ENCODE measurements at places on chromosomes 4 and X.

DNA sequence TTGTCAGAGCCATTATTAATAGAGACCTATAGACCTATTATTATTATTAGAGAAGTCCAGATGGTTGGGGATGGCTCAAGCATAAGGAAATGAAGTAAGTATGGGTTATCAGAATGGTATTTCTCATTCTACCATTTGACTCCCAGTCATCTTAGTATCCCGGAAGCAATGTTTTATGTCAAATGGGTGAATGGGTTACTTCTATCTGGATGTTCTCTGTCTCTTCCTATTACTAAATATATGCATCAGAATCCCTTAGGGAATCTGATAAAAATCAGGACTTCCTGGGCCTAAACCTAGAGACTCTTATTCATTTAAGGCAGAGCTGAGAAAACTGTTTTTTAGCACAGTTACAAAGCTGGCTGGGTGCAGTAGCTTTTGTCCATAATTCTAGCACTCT is 149.9 kb downstream of the SLC10A7 start:
- no peaks in the 10 kb centered on the region for H3K36me3 ChIP-seq
- no peak for DNase-seq
- no peaks in the 10 kb centered on the region for H3K27me3 ChIP-seq
- no peak overlapping the region for H3K4me3 ChIP-seq
- no peak overlapping the region for H3K27ac ChIP-seq

DNA sequence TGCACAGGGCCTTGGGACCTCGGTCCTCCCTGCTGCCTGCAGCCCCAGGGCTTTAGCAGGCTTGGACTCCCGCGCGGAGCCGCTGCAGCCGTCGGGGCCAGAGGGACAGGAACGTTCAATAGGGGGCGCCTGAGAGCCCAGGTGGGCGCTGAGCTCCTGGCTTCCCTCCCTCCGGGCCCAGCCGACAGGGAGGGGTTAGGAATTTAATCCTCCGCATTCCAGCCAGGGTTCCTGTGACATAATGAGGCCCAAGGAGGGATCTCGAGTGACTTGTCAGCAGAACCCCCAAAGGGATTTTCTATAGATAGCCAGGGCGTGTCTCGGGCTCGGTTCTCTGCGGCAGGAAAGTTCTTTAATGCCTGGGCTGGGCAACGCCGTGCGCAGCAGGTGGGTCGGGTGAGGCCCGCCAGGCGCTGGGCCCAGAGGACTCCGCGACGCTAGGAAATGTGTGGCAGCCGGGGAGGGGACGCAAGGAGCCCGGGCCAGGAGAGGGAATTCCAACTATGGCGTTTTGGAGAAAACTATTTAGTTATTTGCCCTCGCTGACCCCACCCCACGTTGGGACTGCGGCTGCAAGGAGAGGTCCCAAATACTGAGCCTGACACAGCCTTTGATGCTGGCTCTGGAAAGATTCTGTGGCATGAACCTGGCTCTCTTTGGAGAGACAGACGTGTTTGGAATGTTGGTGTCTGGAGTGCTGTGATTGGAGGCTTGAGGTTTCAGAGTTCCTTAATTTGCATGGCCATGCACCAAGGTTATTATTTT is 285.2 kb upstream of the GATB start:
- peak; percentile 79 for DNase-seq
- H3K36me3 ChIP-seq, result no peaks in the 10 kb centered on the region
- H3K4me3 ChIP-seq, result no peak overlapping the region
- peak overlapping the region; percentile 2 for H3K27ac ChIP-seq

DNA sequence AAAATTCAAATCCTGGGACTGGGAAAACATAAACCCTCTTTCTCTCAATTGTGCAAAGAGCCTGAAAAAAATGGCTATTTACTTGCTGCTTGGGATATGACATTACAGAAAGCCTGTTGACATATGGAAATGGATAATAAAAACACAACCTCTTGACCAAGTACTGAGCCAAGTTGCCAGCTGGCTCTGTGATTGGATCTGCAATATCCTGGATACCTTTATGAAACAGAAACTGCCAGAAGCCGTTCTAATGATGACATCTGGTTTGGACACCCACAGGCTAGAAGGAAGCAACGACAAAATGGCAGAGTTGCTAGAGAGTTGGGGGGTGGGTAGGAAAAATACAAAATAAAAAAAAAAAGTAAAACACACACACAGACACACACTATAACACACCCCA is 481.4 kb downstream of the FAT4 start:
- H3K27me3 ChIP-seq, result no peaks in the 10 kb centered on the region
- no peak overlapping the region for H3K27ac ChIP-seq
- H3K36me3 ChIP-seq, result no peaks in the 10 kb centered on the region
- H3K4me3 ChIP-seq, result no peak overlapping the region

DNA sequence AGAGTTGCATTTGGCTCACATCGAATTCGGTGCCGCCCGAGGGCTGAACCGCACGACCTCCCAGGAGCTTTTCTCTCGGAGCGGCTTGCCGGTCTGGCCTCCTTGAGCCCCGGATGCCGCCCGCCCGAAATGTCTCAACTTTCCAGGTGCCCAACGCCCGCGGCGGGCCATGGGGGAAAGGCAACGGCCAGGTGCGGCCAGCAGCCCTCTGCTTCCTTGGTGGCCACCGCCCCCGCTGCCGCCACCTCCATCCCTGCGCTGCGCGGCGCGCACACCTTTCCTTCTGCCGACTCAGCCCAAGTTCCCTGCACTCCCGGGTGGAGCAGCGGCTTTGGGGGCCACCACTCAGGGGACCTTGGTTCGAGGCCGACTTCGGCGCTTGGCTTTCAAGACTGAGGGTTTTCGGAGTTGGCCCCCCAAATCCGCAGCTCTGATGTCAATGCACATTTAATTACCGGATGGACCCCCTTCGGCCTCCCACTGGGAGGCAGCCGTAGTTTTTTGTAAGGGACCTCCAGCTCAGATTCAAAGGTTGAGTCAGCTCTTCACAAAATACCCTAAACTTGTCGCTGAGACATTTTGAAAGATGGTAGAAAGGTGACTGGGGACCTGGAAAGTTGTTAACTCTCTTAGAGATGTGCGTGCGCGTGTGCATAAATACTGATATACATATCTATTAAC is 1.1 kb downstream of the AFF2 start:
- H3K4me3 ChIP-seq, result peak overlapping the region; percentile 78
- no peaks in the 10 kb centered on the region for H3K27me3 ChIP-seq
- H3K36me3 ChIP-seq, result no peaks in the 10 kb centered on the region
